ENCODE measurements at places on chromosomes 7 and 10.

- DNase-seq, result no peak
These were observed 218.6 kb upstream of the TAC1 start for GRCh38 chr7:97513326-97513725.

- DNase-seq, result no peak
These were observed 89.2 kb downstream of the ADCY1 start for GRCh38 chr7:45663167-45663921.

DNA sequence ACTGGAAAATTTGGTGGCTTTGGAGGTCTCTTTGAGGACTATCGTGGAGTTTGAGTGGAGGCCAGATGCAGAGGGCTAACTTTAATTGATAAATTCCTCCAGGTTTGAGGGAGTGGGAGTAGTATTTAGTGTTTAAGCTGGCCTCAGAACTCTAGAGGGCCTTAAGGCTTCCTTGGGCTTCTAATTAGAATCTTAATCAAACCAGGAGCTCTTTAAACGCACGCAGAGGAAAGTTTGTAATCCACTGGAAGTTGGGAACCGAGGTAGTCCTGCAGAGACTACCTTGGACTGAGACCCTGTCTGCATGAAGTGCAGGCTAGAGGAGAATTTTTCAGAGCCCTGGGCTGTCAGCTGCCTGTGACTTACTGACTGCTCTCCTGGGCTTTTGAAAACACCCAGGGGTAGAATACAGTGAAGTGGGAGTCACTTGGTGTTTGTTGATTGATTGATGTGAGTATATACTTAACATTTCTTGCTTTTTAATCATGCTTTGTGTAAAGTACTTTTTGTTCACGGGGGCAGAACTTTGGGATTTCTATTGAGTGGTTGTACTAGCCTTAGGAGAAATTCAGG, 5.9 kb downstream of the SPAG6 start:
- no peak for DNase-seq

GRCh38 chr10:19654576-19654975, 161.7 kb upstream of the PLXDC2 start:
- DNase-seq, result no peak

DNA sequence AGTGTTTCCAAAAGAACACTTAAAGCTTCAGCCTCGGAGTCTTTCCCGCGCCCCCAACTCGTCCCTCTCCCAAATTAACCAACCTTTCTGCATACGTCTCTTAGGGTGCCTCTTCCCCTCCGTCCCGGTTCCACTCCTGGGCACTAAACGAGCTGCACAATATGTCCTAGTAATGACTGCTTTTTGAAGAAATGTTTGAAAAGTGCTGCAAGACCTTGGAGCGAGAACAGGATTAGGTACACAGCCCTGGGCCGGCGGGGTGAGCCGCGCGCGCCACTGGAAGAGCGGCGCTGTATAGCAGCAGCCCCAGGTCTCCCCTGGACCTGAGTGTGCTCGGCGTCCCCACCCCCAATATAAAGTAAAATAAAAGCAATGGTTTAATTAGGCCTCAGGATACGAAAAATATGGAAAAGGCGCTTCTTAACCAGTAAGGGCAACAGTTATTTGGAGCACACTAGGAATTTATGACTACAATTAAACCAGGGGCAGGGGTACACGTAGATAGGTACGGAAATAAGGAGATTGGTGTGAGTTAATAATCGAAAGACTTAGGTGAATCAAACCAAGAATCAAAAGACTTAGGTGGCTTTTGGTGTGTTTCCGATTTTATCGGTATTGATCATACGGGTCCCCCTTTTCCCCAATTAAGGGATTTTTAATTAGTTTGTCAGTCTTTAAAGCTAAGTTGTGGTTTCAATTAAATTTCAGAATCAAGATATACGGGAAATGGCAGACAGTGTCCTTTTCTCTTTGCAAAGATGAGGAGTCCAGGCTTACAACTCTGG, 1.9 kb downstream of the TET1 start:
- no peak for DNase-seq

GRCh38 chr10:2980116-2980515, 87.2 kb upstream of the PFKP start:
- no peak for DNase-seq

- DNase-seq, result no peak
These were observed 211.4 kb downstream of the SEC23IP start for GRCh38 chr10:120103738-120104560.

- DNase-seq, result no peak
These were observed 67.9 kb downstream of the ADD3 start for GRCh38 chr10:110075686-110076085.

DNA sequence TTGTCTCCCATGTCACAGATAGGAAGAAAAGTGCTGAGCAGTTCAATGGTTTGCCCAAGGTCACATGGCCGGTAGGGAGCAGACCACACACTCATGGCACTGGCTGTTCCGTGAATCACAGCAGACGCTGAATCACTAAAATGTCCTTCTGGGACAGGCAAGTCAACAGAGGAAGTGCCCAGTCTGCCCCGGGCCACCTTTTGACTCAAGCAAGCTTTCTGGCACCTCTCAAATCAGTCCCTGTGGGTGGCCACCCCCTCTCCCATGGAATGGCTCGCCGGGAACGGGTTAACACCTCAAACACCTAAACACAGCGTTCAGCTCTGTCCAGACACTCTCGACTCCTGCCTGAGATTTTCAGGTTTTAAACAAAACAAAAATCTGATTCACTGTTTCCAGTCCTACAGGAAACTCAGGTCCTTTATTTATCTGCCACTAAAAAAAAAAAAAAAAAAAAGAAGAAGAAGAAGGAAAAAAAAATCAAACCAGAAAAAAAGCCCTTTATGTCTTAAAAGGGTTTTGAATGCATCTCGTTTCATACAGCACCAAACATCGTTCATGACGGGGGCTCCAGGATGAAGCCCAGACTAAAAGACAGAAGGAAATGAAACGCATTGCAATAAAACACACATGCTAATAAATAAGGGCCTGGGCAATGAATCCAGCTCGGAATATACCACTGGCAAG, 15.5 kb downstream of the CARD11 start:
- DNase-seq, result peak; percentile 25

DNA sequence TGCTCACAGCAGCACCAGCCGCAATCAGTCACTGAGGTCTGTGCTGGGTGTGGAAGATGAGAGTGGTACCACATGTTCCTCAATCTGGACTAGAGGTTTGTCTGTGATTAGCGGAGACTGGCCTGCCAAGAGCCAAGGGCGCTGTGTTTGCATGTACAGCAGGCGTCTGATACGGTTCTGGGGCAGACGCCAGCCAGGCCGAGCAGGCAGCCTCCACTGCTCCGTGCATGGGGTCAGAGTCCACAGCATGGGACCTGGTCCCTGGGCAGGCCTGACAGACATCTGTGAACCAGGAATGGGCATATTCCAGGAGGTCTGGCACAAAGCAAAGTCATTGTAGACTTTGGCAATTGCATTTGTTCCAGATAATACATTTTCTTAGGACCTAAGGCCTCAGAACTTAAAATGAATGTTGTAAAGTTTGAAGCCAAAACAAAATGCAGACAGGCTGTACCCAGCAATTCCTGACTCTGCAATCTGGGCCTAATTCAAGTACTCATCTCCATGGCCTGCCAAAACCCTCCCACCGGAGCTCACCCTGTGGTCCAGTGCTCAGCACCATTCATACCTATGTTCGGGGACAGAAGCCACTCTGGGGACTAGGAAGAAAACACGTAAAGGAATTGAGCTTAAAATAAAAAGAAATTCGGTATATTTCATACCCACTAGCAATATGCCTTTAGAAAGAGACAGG, 50.0 kb upstream of the FAM20C start:
- no peak for DNase-seq

DNA sequence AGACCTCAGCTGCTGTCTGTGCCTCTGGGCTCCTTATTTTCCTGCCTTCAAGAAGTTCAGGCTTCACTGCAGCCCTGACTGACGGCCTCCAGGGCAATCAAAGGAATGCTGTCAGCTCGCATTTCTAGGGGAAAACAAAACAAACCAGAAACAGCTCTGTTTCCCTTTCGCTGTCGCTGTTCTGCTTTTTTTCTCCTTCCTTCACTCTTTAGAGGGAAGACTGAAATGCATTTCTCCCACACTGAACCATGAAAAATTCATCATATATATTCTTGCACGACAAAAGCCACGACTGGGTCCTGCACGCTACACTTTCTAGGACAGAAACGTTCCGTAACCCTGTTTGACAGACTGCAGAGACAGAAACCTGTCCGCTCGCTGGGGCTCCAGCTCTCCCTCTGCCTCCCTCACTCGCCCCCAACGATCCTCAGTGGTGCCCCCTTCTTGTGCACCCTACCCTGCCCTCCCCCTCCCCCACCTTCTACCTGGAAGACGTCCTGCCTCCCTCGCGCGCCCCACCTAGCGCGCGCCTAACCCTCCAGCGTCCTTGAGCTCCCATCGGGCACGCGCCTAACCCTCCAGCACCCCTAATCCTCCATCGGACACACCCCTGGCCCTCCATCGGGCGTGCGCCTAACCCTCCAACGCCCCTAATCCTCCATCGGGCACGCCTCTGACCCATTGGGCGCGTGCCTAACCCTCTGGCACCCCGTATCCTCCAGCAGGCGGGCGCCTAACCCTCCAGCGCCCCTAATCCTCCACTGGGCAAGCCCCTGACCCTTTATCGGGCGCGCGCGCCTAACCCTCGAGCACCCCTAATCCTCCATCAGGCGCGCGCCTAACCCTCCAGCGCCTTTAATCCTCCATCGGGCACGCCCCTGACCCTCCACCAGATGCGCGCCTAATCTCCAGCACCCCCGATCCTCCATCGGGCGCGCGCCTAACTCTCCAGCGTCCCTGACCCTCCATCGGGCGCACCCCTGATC, 37.1 kb downstream of the SVOPL start:
- DNase-seq, result no peak

DNA sequence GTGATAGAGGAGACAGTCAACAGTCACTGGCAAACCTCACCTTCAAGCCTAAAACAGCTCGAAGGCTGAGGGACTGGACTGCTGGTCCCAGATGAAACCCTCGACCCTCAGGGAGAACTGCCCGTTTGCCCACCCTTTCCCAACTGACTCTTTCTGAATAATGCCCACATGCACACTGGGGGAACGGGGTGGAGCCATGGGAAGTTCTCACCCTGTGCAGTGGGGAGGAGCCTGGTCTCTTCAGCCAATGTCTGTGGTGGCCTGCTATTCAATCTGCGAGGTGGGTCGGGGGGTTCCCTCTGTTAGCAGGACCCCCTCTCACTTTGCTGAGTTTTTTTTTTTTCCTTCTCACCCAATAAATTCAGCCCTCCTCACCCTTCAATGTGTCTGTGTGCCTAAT, 14.5 kb downstream of the TOMM7 start:
- DNase-seq, result no peak

GRCh38 chr7:391961-392524, 102.1 kb downstream of the FOXL3 start:
- DNase-seq, result no peak

GRCh38 chr7:37336259-37336658, 112.4 kb downstream of the ELMO1 start:
- no peak for DNase-seq

DNA sequence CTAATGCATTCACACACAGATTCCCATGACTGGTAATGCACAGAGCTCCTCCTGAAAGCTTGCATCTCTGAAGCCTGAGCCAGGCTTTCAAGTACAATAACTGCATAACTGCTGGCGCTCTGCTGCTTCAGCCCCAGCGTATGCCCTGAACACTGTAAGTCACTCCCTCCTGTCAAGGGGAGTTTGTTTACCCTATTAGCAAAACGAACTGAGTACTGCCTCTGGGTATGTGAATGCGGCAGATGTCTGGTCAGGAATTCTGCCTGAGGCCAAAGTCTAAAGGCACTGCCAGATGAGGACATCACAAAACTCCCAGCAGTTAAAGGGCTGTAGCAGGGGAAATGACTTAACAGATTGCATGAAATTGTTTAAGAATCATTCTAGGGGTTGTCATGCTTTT, 97.7 kb downstream of the NRCAM start:
- DNase-seq, result no peak

DNA sequence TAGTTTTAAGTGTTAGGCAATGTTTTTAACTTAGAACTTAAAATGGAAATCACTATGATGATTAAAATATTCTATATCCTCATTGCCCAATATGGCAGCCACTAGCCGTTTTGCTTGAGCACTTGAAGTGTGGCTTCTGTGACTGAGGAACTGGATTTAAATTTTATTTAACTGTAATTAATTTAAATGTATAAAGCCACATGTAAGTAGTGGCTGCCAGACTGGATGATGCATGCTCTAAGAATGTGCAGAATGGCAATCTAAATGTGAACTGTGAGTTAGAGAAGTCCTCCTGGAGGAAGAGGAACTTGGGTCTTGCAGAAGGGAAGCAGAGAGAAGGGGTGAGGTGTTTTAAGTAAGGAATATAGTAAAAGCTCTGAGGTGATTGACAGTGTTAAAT, 451.4 kb downstream of the SUGCT start:
- no peak for DNase-seq

GRCh38 chr10:11907914-11908313, 84.8 kb downstream of the PROSER2 start:
- no peak for DNase-seq

DNA sequence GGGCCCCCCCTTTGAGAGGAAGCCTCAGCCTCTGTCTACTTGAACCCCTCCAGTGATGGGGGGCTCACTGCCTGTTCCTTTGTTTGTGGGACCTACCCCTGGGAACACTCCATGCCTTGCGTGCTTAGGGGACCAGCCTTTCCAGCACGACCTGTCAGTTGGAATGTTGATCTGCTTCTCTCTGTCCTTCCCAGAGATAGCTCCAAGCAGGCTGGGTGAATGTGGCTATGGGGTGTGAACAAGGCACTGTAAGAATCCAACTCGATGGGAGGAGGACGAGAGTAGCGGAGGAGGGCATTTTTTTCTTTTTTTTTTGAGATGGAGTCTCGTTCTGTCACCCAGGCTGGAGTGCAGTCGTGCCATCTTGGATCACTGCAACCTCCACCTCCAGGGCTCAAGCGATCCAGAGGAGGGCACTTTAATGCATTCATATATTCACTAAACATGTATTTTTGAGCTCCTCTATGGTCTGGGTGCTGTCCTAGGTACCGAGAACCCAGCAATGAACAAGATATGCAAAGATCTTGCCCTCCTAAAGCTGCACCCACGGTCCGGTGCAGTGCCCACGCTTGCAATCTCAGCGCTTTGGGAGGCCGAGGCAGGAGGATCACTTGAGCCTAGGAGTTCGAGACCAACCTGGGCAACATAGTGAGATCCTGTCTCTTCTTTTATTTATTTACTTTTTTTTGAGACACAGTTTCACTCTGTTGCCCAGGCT, 8.5 kb downstream of the CLIP2 start:
- DNase-seq, result no peak

DNA sequence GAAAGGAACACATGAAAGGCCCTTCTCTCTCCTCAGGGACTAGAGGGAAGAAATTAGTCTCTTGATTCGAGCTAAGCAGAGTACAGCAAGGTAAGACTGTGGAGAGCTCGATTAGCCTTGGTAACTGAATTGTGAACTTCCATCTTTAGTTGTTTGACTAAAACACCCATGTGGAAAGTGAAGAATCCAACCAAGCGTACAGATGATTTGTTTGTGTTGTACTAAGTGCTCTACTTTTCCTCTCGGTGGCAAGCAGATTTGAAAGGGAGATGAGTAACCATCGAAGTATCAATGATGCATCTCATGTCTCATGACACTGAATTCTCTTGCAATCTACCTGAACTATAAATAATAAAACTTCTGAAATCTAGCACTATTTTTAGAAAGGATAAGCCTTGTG, 80.7 kb downstream of the FZD1 start:
- DNase-seq, result no peak

- DNase-seq, result no peak
These were observed 5.6 kb upstream of the ING3 start for GRCh38 chr7:120944826-120945562.
